ENCODE measurements at places on chromosomes 13 and 19.

DNA sequence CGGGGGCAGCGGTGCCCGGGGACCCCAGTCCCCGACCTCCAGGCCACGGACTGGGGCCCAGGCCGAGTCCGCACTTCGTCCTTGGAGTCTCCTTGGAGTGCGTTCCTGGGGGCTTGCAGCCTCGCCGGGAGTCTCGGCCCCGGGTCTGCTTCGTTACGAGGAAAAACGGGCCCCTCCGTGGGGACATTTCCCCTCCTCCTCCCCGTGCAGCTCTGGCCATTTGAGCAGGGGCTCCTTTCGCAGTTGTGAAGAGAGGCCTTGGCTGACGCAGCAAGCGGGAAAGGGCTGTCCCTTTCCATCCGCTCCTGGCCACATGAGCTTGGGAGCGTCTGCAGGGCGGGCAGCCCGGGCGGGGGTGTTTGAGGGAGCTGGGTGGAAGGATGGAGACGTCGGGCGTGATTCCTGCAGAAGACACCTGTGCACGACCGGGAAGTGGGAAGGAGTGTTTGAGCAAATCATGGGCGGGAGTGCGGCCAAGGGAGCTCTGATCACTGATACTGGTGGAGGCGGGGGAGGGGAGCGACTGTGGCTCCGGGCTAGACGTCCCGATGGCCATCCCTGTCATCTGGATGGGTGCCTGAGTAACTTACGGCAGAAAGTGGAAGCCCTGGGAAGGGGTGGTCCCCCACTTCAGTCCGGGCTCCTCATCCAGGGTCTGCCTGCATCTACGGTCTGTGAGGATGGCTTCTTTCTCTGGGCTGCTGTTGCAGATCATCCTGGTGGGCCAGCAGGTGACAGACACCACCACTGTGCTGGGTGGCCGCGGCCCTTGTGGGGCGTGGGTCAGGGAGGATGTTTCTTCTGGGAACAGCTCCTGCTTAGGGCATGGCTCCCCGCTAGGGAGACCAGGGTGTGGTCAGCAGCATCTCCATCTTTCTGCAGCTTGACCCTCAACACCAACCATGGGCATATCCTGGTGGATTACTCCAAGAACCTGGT lies 736 bp downstream of the GPI start:
- DNase-seq = peak; percentile 52

DNA sequence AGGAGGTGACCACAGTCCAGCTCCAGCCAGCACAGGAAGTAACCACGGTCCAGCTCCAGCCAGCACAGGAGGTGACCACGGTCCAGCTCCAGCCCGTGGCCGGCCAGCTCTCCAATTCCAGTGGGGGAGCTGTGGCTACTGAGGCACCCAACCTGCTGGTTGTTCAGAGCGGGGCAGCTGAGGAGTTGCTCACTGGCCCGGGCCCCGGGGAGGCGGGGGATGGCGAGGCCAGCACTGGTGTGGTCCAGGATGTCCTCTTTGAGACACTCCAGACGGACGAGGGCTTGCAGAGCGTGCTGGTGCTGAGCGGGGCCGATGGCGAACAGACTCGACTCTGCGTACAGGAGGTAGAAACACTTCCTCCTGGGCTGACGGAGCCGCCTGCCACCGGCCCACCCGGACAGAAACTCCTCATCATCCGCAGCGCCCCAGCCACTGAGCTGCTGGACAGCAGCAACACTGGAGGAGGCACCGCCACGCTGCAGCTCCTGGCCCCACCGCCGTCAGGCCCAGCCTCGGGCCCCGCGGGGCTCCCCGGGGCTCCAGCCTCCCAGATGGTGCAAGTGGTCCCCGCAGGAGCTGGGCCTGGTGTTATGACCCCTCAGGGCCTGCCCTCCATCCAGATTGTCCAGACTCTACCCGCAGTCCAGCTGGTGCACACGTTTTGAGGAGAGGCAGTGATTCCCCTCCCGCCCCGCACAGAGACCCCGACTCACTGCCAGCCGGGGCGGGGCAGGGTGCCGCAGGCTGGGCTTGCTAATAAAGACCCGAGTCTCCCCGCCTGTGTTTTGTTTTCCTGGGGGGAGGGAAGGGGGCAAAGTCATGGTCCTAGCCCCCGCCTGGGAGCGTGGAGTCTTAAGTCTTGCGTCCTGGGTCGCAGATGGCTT lies 1.0 kb upstream of the NAT14 start:
- DNase-seq = no peak

DNA sequence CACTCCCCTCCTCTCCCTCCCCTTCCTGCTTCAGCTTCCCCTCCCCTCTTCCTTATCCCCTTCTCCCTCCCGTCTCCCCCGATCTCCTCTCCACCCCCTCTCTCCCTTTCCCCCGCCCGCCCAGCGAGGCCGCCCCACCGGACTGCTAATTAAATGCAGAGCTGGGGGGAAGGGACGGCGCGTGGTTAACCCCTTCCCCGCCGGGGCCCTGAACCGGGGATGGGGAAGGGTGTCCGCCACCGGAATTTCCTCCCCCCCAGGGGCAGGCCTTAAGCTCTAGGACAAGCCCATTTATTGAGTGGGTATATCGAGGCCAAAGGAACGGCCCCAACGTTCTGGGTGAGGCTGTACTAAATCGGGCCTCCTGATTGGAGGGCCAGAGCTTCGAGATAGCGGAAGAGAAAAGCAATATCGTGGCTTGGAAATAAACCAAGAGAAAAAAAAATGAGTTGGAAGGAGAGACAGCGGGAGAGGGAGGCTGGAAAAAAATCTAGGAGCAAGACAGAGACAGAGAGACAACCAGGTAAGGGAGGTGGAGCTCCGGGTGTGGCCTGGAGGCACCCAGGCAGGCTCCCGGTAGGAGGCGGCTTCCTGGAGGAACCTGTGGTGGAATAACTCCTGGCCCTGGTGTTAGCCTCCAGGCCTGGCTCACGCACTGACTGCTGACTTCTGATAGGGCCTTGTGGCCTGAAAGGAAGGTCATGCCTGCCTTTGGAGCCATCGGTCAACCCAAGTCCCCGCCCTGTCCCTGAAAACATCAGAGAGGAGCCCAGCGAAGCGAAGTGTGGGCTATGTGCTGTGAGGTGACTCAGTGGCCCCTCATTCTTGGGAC lies 11.6 kb upstream of the JUND start:
- peak; percentile 50 for DNase-seq

DNA sequence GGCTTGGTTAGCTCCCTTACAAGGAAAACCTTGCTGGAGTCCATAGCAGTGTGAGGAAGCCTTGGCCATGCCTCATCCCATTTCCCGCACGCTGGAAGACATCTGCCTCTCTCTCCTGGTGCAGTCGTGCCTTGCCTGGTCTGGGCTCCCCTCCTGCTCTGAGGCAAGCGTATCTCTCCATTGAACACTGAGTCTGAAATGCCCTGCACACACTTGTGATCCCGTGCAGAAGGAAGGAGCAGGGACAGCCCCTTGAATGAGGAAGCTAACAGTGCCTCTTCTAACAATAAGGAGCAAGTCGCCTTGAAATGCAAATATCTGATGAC lies 407 bp upstream of the ZNF440 start:
- no peak for DNase-seq

DNA sequence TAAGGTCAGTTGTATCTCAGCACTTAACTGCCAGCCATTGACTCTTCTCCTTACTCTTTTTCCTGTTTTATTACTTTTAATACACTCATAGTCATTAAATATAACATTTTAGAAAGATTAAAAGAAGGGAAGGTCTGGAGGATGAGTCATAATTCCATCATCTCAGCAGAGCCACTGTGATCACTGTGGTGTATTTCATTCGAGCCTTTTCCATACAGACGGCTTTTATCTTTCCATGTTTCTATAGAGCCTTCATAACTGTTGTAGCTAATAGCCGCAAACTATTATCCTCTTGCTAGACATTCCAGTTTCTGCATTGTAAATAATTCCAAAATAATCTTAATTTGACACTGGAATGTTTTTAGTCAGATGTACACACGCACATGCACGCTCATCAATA lies 4.7 kb upstream of the FLT1 start:
- DNase-seq = no peak

GRCh38 chr19:40646743-40647254 lies 43.7 kb downstream of the NUMBL start:
- DNase-seq = no peak

DNA sequence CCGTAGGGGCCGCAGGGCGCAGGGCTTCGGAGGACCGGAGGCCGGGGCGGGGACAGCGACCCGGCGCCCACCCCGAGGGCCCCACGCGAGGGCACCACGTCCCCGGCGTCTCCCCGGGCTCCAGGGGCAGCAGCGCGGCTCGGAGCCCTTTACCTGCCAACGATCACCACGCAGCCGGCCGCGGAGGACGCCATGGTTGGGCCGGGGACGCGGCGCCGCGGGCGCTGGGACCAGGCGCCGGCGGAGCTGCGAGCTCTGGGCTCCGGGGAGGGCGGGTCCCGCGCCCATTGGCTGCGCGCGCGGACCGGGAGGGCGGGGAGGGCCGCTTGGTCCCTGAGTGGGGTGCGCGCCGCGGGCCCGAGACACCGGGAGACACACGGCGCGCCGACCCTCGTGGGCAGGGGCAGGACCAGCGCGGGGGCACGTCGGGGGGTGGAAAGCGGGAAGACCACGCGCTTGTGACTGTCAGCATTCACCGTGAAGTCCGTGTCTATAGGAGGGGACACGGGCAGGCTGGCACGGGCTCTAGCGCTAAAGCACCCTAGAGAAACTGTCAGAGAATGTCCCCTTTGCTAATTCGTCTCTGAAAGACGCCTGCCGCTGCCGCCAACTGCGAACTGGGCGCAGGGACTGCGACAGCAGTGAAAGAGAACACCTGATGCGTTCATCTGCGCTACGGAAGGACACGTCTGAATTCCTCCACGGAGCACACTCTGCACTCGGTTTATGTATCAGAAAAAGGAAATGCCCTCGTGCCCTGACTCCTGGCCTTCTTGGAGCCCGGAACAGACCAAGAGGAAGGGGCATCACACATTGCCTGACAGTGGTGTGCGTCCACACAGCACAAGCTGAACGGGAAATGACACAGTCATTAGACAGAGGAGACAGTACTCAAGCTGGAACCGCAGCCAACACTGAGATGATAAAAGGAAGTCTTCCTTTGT lies at the start of gene CRYL1:
TSS of gene CRYL1 (minus strand) at position 257 of the 944 bp plus-strand sequence. CDS start at position 194, 63 bp downstream.
- DNase-seq = peak; percentile 85

DNA sequence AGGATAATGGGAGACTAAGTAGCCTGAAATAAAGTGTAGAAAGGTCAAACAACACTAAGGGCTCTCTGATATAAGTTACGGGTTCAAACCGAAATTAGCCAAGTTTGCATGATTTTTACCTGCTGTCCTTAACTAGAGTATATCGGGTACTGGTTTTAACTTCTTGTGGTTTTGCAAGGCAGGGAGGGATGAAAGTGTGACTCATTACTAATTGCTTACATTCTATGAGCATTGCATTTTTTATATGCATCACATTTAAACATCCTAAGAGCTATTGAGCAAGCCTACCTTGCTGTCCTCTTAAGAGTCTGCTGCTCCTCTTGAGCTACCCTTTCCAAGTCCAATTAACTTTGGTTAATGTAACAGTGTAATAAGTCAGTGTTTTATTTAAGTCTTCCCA lies 415.4 kb downstream of the SLITRK5 start:
- DNase-seq = no peak

- DNase-seq = no peak
These were observed 311.5 kb downstream of the RFC3 start for GRCh38 chr13:34129436-34129835.

GRCh38 chr19:46209051-46209450 lies 20.5 kb upstream of the IGFL1 start:
- no peak for DNase-seq

DNA sequence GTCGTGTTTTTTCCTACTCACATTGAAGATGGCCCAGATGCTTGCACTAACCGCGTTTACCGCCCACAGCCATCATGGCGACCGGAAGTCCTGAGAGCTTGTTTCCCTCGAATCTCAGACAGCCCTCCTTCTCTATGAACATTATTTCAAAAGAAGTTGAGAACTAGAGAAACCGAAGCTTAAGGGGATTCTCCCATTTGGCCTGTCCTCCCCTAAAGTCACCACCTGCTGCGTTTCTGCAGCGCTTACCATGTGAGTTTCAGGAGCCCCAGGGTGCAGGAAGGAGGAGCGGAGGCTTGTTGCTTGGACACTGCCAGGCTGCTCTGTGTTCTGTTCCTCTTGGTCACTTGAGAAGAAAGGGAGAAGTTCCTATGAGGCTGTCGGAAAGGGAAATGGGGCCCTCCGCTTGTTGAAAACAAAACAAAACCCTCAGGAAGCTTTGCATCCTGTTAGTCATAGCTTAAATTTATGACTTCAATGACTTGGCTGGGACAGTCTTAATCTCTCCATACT lies 6.2 kb downstream of the CARD8 start:
- peak; percentile 6 for DNase-seq

GRCh38 chr19:7533281-7533885 lies 2.1 kb upstream of the PNPLA6 start:
- no peak for DNase-seq

- DNase-seq = no peak
These were observed 546 bp upstream of the ZNF546 start for GRCh38 chr19:39996218-39996810.

GRCh38 chr13:30868799-30869470 lies 37.1 kb upstream of the MEDAG start:
- DNase-seq = no peak

DNA sequence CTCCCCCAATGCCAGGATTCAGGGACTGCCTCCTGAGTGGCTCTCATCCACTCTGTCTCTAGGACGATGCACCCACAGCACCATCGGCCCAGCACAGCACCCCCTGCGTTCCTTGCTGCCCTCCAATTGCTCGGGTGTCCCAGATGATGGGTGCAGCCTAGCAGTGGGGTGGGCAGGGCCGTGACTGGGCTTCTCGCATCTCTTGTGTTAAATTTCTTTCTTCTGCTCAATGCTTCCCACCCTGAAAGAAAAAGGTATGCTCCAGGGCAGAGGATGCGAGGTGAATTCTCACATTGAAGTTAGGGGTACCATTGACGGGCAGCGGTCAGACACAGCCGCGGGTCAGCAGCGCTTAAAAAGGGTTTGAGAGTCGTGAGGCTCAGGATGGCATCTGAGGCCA lies 232.4 kb upstream of the SGCG start:
- DNase-seq = no peak

- no peak for DNase-seq
These were observed 4.1 kb downstream of the CCDC169 start for GRCh38 chr13:36293497-36293896.

GRCh38 chr13:49840266-49840665 lies 47.8 kb upstream of the KPNA3 start:
- no peak for DNase-seq

DNA sequence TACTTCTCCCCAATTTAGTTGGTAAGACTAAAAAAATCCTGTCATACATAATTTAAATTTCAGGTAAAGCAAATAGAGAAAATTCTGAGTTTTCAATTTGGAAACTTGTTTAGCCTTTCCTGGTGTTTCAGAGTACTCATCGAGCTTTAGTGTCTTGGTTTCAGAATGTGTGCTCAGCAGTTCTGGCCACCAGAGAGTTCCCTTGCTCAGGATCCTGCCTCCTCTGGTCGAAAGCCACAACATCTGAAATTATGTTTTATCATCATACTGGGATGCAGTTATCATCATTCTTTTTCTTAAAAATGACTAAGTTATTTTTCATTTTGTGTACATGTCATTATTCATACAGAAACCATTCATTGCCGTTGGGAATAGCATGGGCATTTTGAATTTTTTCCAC lies 263.2 kb upstream of the SPRY2 start:
- no peak for DNase-seq
